Mesangial cell (primary cell): ENCODE measurements at places on chromosomes 7 and 10. TPM values are rescaled to one million over a fixed set of nuclear protein-coding genes. Genes with fewer than 3 reads are reported as not detected.

CPA4 gene
- 40.3 and 40.9 TPM in 2 replicates for total RNA-seq

MRC1 gene
- not detected in 2 replicates for total RNA-seq

C10orf90 gene
- total RNA-seq, result not detected in 2 replicates

WEE2 gene
- total RNA-seq, result not detected in 2 replicates

COL13A1 gene
- total RNA-seq, result 2.3 and 7.3 TPM in 2 replicates

SHH gene
- total RNA-seq, result 0.16 and 1.6 TPM in 2 replicates

NAT16 gene
- not detected in 2 replicates for total RNA-seq

SDK1 gene
- 5.9 and 9.3 TPM in 2 replicates for total RNA-seq

TUBB8 gene
- 0.25 and 0.33 TPM in 2 replicates for total RNA-seq

FEZF1 gene
- total RNA-seq, result not detected in 2 replicates

HTRA1 gene
- total RNA-seq, result 83.4 and 265 TPM in 2 replicates

DUS4L gene
- 7.7 and 8.1 TPM in 2 replicates for total RNA-seq

CCL24 gene
- total RNA-seq, result not detected in 2 replicates

CRPPA gene
- total RNA-seq, result 0.65 and 3.2 TPM in 2 replicates

HPSE2 gene
- total RNA-seq, result not detected in 2 replicates

GIMAP4 gene
- not detected in 2 replicates for total RNA-seq

ELN gene
- total RNA-seq, result 0.38 TPM in 1 of 2 replicates, not detected in the other

MOGAT3 gene
- total RNA-seq, result not detected in 2 replicates

VGF gene
- 0.49 and 0.89 TPM in 2 replicates for total RNA-seq

FAM241B gene
- total RNA-seq, result 3.9 and 6.1 TPM in 2 replicates

HKDC1 gene
- total RNA-seq, result 25.1 and 53.5 TPM in 2 replicates

HOXA9 gene
- 87.0 and 98.1 TPM in 2 replicates for total RNA-seq

UCN3 gene
- total RNA-seq, result not detected in 2 replicates

BICC1 gene
- total RNA-seq, result 68.8 and 186 TPM in 2 replicates

TBX20 gene
- not detected in 2 replicates for total RNA-seq

EPHA1 gene
- 0.33 and 1.6 TPM in 2 replicates for total RNA-seq

HMX2 gene
- total RNA-seq, result not detected in 2 replicates

COX19 gene
- 3.4 and 5.1 TPM in 2 replicates for total RNA-seq

TMEM72 gene
- 0.25 TPM in 1 of 2 replicates, not detected in the other for total RNA-seq

GRB10 gene
- 49.7 and 53.8 TPM in 2 replicates for total RNA-seq

SMO gene
- 21.0 and 49.7 TPM in 2 replicates for total RNA-seq

PHYHIPL gene
- total RNA-seq, result under 0.01 TPM in 1 of 2 replicates, not detected in the other

DPYSL4 gene
- 0.98 and 5.3 TPM in 2 replicates for total RNA-seq

HYAL4 gene
- total RNA-seq, result not detected in 2 replicates

TET1 gene
- 1.3 and 2.5 TPM in 2 replicates for total RNA-seq

ZNF716 gene
- total RNA-seq, result not detected in 2 replicates

ABCA13 gene
- 0.38 and 0.65 TPM in 2 replicates for total RNA-seq

MMD2 gene
- not detected in 2 replicates for total RNA-seq

ANKRD2 gene
- total RNA-seq, result 0.81 and 3.0 TPM in 2 replicates

TLL2 gene
- 3.7 and 5.7 TPM in 2 replicates for total RNA-seq

ECD gene
- 22.9 and 27.7 TPM in 2 replicates for total RNA-seq

CYP3A7 gene
- not detected in 2 replicates for total RNA-seq

PCDH15 gene
- under 0.01 and 0.51 TPM in 2 replicates for total RNA-seq

CYP2E1 gene
- total RNA-seq, result 0.16 and 0.38 TPM in 2 replicates

HOXA4 gene
- 6.7 and 9.6 TPM in 2 replicates for total RNA-seq

C10orf67 gene
- under 0.01 and 0.38 TPM in 2 replicates for total RNA-seq

C10orf143 gene
- 0.49 and 1.6 TPM in 2 replicates for total RNA-seq

FAM200A gene
- 2.6 and 3.9 TPM in 2 replicates for total RNA-seq
